ENCODE measurements at places on chromosomes 12 and 14.

DNA sequence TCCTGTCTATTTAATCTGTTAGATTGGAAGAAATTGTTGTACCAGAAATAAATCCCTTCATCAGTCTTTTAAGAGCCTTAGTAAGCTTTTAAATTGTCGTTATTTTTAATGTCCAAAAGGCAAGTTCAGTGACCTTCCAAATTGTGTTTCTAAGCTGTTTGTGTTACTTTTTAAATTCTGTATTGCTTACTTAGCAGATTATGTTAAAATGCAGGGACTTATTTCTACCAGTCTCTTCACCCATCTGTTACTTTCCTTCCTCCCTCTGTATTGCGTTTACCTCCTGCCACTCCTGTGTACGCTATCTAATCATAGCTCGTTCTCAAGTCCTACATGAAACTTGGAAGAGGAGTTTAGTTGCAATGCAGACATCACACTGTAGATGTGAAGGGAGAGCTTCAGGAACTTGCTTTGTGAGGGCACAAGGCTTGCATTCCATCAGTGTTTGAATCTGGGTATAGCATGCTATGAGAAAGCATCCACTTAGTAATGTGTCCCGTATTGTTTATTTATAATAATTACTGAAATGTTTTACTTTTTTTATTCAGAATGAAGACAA is 406.5 kb upstream of the RGS6 start:
- no peak for DNase-seq

DNA sequence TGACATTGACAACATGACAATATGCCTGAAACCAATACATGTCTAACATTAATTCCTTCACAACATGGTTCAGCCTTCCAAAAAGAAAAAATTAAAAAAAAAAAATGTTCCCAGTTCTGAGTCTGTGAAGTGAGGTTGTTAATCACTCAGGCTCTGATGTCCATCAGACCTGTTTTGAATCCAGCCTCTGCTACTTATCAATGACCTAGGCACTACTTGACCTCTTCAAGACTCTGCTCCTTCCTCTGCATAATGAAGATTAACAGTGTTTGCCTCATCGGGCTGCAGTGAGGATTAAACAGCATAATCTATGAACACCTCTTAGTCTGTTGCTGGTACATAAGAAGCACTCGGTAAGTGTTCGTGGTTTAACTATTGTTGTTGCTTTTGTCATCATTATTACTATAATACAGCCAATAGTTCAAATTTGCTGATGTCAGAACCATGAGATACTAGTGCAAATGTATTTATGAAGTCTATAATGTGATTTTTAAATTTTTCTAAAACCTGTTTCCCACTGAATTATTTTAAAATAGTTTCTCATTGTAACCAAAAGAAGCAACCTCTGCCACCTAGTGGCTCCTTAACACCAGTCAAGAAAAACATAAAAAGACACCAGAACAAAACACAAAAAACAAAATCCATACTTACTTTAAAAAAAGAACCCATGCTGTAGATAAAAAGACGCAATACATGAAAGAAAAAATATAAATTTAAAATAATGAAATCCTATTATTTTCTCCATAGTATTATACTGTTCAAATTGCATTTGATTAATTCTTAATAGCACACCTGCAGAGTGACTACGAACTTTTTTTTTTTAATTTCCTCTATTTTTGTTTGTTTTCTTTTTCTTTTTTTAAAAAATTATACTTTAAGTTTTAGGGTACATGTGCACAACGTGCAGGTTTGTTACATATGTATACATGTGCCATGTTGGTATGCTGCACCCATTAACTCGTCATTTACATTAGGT is 20.3 kb upstream of the TMX1 start:
- DNase-seq = no peak

- no peak for DNase-seq
Observed at GRCh38 chr12:122244565-122245371, 18.9 kb upstream of the DIABLO start.

- no peak for DNase-seq
Observed at GRCh38 chr12:78244916-78245507, 414.3 kb downstream of the NAV3 start.

- no peak for DNase-seq
Observed at GRCh38 chr14:95260537-95261361, 59.0 kb downstream of the CLMN start.

- no peak for DNase-seq
Observed at GRCh38 chr14:95110178-95110577, 47.2 kb downstream of the DICER1 start.

DNA sequence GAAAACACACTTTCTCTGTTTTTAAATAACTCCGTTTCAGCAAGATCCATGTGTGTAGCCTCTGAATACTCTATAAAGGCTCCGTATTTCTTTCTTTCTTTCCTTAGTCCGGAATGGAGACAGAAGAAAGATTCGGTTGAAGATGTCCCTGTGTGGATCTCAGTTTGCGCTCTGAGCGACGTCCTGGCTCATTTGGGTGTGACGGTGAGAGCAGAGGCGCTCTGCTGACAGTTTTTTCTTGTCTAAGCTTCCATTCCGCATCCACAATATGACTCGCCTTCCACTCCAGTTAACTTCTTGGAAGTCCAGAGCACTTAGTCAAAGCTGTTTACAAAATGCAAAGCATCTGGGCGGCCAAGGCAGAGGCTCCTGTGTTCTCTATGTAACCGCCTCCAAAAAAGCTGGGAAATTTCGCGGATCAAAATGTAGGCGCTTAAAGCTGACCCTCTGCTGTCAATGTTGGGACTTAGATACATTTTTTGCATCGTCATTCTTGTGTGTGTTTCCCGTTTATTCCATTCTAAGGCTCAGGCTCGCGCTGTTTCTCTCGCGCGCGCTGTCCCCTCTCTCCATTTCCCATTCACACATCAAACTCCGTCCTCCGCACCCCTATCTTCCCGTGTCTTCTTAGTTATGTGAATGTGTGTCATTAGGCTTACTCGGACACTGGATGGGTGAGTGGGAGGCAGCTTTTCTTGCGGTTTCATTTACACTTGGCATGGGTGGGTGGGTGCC is 880 bp upstream of the FLRT2 start:
- no peak for DNase-seq

GRCh38 chr14:65320661-65321308 is 91.7 kb upstream of the FUT8 start:
- no peak for DNase-seq

- DNase-seq = no peak
Observed at GRCh38 chr14:87030197-87030596, 962.8 kb downstream of the GALC start.

DNA sequence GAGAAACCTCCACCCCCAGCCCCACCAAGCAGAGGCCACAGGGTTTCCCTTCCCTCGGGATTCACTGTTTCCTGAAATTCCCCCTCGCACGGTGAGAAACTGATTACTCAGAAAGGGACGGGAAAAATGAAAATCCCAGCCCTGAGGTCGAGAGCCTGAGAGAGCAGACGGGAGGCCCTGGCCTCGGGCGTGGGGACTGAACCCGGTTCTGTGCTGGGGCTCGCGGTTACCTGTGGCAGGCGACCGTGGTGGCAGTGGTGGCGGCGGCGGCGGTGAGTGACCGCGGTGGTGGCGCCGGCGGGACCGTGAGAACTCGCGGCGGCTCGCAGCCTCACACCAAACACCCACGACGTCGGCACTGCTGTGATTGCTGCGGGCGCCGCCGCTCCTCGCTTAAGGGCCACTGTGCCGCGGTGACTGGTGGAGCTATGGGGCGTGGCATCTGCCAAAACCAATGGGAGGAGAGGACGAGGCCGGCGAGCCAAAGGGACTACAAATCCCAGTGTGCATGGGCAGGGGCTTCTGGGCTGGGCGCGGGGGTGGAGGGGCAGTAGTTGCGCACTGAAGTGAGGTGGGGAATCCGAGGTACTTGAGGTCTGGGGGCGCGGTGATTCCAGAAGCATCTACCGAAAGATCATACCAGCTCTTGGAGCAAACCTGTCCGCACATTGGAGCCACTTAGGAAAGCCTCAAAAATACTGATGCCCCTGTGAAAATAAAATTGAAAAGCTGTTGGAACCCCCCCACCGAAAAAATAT is at the start of gene LGMN:
LGMN (minus strand) TSS at position 369 of the 758 bp plus-strand sequence. CDS start 15,841 bp downstream, outside the sequence.
- DNase-seq = peak; percentile 75

DNA sequence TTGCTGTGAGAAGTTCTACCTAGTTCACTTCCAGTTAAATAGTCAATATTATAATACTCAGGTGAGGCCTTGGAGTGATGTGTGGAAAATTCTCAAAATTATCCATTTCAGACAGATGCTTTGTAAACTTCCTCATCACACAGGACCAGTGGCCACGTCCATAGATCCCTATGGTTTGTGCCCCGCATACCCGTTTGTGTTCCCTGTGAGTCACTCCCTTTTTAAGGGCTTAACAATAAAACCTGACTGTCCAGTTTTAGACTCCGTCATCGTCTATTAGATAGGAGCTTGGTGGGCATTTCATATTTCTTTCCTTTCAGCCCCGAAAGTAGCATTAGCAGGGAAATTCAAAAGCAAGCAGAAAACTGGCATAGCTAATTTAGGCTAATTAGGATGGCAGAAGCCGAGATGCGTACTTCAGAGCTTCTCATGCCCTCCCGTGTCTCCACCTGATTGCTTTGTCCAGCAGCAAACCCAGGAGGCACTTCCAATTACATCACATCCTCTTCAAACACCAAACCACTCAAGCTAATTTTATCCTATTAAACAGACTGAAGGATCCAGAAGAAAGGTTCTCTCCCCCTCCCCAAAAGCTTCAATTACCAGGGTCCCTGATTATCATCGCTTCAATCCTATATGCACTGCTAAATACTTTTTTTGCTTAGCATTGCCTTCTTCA is 186.6 kb upstream of the OTX2 start:
- DNase-seq = no peak

DNA sequence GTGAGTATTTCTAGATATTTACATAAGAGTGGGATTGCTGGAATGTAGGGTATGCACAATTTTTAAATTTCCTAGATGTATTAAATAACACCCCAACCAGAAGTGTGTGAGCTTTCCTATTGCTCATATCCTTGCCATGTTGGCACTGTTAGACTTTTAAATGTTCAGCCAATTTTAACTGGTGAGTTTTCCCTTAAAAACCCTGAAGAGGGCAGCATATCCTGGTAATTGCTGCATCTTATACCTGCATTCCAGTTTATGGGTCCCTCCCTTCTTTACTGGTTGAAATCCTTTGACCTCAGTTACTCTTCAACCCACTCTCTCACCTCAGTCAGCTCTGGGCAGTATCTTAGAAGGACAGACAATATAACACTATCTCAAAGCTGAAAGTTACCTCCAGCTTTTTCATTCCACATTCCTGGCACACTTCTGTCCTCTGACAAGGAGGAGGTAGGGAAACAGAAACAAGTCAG is 270.6 kb downstream of the PAWR start:
- DNase-seq = no peak

GRCh38 chr12:10618338-10618987 is 5.1 kb upstream of the MAGOHB start:
- no peak for DNase-seq

DNA sequence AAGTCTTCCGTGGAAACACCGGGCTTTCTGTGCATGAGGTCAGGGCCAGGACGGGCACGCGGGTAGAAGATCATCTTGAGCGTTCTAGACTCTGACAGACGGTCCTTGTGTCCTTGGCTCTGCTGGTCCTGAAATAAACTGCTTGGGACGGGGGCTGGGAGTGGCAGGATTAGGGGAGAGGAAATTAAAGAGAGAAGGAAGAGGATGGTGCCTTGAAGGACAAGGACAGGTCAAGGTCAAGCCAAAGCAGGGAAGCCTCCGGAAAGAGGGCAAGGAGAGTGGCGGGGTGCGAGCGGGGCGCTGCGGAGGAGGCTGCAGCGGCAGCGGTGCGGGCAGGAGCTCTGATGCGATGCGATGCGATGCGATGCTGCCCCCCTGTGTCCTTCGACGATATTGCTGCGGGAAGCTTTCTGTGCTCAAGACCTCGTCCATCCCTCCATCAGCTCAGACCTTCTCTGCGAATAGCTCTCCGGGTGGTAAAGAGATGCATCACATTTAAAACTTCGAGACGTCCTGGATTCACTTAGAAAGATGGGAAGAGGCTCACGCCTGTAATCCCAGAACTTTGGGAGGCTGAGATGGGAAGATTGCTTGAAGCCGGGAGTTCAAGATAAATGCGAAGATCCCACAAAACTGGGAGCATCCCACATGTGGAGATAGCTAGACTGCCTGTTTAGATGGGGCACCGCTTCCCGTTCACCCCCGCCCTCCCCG is 110.1 kb upstream of the TMEM132D start:
- DNase-seq = peak; percentile 32

DNA sequence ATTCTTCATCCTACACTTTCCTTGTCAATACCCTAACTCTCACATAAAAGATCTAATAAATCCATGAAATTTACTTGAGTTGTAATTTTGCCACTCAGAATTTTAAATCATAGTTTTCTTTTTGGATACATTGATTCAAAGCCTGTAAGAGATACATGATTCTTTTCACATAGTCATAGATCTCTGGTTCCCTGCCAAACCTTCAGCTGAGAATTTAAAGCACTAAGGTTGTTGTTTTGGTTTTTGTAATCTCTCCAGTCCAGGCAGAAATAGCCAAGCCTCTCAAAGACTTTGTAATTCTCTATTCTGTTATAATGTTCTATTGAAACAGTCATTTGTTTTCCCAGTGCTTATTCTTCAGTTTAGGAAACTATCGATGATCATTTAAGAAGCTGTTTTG is 273.9 kb downstream of the TRHDE start:
- DNase-seq = no peak

Data from stimulated activated CD4-positive, alpha-beta T cell treated with anti-CD3 and anti-CD28 coated beads, Interleukin-12 subunit alpha, Interleukin-12 subunit beta, amount 100 ng/mL, for 4 hours (primary cell).